NCI-H2171 (cell line): ENCODE measurements at places on chromosomes 5 and 9.

- DNase-seq = peak; percentile 60
Measured at GRCh38 chr5:7849681-7850394, 1.1 kb downstream of the CFAP90 start.

- DNase-seq = no peak
Measured at GRCh38 chr5:10857338-10857733, 96.3 kb upstream of the DAP start.

- no peak for DNase-seq
Measured at GRCh38 chr5:119037496-119038215, 33.2 kb upstream of the DMXL1 start.

DNA sequence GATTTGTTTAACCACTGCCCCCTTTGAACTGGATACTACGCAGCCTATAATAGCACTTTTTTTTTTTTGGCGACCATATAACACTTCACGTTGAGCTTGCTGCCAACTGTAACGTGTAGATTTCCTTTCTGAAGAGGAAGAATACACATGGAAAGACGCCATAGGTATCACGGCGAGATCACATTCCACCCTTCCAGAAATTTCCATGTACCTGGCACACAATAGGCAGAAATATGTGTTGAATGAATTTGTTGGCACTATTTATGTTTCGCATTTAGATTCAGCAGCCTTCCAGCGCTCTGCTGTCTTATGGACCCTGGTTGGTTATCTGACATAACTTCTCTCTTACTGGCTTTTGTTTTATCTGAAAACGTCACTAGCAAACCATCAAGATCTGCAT is 250.3 kb downstream of the SLIT3 start:
- DNase-seq = no peak

DNA sequence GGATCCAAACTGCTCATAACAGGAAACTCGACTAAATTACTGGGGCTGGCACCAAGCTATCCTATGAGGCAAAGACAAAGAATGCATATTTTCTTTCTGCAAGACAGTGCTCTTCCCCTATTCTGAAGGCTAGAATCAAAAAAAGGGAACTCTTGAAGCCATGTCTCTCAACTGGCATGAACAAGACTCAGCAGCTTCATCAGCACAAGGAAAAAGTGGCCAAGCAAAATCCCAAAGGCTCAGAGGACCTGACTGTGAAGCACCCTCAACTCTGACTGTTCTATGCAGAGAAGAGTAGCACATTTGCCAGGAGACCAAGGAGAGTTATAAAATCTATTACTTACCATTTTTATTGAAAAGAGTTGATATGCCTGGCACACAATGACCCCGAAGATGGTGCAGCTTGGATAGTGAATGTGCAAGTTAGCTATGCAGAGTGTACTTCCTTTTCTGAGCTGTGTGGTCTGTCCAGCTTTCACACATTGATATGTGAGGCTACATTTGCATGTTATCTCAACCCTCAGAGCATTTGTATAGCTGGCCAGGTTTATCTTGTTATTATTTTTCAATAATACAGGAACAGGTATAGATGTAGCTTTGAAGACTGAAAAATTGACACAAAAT is 51.0 kb upstream of the FYB1 start:
- DNase-seq = no peak
